ENCODE measurements at places on chromosomes 16 and 17.

- no peak for DNase-seq
Measured at GRCh38 chr16:2820836-2821486, 3.9 kb downstream of the PRSS21 start.

- no peak for DNase-seq
Measured at GRCh38 chr17:16472539-16472938, 19.5 kb downstream of the LRRC75A start.

GRCh38 chr16:77684181-77684526 is 38.2 kb upstream of the NUDT7 start:
- no peak for DNase-seq

- DNase-seq, result no peak
Measured at GRCh38 chr16:79316004-79316458, 284.5 kb downstream of the MAF start.

GRCh38 chr17:37450112-37450511 is 39.6 kb upstream of the DUSP14 start:
- no peak for DNase-seq

DNA sequence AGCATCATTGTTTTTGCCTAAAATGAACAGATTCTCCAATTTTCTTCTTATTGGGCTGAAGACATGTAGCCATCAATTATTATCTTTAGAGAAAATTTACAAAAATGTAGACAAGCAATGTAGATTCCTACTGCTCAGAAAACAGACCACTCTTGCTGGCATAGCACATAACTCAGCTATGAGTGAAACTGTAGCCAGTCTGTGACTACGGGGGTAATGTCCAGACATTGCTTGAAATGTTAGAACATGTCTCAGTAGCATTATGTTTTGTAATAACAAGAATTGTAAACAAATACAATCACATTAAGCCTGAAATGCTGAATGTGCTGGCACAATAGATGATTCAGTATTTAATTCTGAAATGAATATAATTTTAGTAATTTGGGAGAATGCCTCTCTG is 265.7 kb upstream of the KCNJ16 start:
- DNase-seq, result no peak

Data from stimulated activated CD8-positive, alpha-beta memory T cell treated with anti-CD3 and anti-CD28 coated beads, Interleukin-7, amount 100 ng/mL, for 1 hour (primary cell).